ENCODE measurements at places on chromosomes 3 and 15.

DNA sequence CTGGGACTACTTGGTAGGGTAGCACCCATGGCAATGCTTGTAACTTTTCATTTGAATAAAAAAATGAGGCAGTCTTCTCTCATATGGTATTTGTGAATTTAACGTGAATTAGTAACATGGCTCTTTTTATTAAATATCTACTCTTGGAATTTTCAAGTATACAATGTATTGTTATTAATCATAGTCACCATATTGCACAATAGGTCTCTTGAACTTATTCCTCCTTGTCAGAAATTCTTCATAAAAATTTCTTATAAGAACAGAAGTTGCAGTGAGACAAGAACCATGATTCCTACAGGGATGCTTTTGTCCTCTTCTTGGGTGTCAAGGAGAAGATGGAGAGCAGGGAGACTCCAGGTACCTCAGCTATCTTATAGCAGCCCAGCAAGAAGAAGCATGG lies 203.8 kb upstream of the FEZF2 start:
- DNase-seq: no peak

- DNase-seq: no peak
Measured at GRCh38 chr15:67670647-67671305, 128.3 kb downstream of the MAP2K5 start.

DNA sequence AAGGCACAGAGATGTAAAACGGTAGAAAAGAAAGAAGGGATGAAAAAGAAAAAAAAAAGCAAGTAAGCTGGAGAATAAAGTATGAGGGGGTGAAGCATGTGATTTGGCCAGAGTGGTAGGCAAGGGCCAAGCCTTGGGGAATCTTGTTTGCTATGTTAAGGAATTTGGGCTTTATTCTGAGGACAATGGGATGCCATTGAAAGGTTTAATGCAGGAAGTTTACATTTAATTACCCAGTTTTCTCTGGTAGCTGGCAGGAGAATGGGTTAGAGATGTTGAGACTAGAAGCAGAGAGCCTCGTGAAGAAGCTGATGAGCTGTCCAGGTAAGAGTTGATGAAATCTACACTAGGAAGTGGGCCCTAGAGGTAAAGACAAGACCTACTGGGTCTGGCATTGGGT lies 455.9 kb downstream of the PDCD6IP start:
- DNase-seq: no peak

DNA sequence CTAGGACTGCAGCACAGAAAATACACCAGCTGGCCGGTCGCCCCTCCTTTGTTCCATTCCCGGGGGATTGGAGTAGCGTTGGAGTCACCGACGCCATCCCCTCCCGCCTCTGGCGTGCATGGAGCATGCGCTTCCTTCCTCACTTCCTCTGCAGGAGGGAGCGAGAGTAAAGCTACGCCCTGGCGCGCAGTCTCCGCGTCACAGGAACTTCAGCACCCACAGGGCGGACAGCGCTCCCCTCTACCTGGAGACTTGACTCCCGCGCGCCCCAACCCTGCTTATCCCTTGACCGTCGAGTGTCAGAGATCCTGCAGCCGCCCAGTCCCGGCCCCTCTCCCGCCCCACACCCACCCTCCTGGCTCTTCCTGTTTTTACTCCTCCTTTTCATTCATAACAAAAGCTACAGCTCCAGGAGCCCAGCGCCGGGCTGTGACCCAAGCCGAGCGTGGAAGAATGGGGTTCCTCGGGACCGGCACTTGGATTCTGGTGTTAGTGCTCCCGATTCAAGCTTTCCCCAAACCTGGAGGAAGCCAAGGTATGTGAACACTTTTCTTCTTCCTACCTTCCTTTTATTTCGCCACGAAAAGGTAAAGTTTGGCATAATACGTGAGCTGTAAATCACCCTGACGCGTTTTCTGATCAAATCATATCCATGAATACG lies at the start of gene SCG3:
Gene SCG3, plus strand, starts transcription at position 201 of the 661 bp plus-strand sequence. Its CDS starts 253 bp downstream, at position 454.
- DNase-seq: peak; percentile 65

DNA sequence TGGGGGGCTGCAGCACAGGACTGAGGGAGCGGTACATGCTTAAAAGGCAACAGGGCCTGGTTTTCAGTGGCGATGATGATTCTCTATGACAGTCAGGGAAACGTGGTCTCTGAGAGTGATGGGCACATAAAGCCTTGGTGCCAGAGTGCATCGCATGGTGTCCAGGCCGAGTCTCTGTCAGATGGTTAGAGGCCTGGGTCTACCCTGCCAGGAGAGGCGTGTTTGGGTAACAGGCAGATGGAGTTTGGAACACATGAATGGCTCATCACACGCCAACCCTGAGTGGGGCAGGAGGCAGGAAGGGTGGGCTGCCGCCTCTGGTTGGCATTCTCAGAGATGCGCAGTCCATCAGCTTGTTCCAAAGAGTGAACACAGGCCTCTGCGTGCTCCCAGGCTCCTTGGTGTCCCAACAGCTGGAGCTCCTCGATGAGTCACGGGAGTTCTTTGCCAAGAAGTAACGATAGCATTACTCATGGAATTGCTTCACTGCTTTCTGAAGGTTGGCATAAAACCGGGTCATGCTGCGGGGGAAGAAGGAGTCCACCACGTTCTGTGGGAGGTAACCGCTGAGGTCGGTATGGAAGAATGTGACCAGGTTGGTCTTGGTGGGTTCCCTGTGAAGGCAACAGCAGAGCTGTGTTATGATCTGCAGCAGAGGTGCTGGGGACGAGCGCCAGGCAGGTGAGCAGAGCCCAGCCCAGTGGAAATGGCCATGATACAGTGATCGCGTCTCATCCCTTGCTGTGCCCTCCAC lies 11.0 kb downstream of the STARD5 start:
- no peak for DNase-seq

DNA sequence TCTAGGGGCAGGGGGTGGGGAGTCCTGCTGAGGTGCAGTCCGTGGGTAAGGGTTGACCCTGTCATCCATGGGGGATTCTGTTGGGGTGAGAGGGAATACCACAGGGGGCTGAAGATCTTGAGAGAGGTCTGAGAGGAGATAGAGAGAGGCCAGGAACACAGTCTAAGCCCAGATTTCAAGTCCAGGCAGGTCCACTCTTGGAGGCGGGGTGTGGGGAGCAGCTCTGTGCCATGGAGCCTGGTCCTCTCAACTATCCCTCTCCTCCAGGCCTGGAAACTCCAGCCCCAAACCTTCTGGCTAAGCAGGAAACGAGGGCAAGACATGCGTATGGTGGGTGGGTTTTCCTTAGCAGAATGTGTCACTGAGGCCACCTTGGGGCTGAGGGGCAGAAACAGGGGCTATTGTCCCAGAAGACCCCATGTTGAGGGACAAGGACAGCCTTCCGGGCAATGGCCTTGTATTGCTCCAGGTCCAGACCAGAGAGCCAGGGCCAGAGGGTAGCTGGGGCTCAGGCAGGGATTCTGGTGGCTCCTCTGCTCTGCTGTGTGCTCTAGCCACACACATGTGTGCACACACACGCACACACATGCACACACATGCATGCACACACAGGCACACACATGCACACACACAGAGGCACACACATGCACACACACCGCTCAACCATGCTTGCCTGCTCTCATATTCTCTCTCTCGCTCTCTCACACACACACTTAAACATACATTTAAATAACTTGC lies 48.6 kb upstream of the MAGEF1 start:
- no peak for DNase-seq

- DNase-seq: no peak
Measured at GRCh38 chr3:99366663-99367429, 271.5 kb upstream of the COL8A1 start.

GRCh38 chr3:71372241-71372768 lies 211.2 kb downstream of the FOXP1 start:
- DNase-seq: no peak

DNA sequence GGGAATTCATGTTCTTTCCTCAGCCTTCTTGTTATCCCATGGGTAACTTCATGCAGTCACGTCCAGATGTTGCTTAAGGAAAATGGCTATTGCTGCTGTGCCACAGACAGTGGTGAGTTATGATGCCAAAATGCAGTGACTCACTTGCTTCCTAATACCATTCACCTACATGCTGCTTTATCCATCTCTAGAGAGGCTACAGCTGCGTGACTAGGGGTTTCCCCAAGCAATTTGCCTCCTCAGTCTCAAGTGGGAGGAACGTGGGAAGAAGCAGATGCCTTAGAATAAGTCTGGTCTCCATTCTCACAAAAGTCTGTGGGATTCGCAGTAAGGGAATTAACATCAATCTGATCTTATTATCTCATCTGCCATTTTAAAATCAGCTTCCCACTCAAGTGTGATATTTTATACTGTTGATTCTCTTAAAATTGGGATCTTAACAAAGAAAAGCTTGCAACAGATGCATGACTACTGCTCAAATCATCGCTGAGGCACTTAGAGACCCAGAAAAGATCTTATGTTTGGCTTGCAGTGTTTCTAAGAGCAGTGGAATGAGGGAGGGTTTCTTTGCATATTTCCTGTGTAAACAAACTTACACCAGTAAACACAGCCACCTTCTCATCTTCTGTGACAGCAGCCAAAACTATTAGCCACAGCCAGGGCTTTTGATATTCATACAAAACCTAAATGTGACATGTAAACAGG lies 62.0 kb upstream of the ACP3 start:
- DNase-seq: peak; percentile 60

- DNase-seq: no peak
Measured at GRCh38 chr3:25555695-25556437, 108.8 kb downstream of the TOP2B start.

DNA sequence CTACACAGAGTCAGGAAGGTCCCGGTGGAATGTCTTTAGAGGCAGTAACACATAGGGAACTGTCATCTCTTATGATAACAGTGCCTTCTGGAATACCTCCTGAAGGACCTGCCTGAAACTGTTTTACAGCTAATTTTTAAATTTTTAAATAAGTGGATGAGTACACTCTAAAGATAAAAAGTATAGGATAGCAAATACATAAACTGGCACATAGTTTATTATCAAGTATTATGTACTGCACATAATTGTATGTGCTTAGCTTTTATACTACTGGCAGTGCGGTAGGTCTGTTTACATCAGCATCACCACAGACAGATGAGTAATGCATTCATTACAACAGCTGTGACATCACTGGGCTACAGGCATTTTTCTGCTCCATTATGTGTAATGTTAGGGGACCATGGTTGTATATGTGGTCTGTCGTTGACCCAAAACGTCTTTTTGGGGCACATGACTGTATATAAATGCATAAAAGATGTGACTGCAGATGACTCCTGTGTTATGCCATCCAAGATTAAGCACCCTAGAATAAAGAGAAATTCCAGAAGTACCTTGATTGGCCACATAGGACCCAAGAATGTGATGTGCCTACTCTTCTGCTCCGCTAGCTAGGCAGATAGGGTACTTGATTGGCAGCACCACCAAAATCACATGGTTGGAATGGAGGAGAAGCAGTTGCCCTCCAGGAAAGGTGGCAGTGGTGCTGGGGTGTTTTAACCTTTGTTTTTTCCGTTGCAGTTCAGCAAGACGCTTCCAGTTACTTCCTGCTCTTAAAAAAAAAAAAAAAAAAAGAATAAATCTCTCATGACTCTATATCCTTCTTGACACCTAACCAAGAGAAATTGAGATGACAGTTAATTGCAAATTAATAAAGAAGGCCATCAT lies 3.3 kb downstream of the VPS8 start:
- no peak for DNase-seq

- DNase-seq: no peak
Measured at GRCh38 chr3:100245136-100245535, 15.7 kb upstream of the TBC1D23 start.

GRCh38 chr3:150722267-150722666 lies 18.5 kb upstream of the ERICH6 start:
- no peak for DNase-seq

DNA sequence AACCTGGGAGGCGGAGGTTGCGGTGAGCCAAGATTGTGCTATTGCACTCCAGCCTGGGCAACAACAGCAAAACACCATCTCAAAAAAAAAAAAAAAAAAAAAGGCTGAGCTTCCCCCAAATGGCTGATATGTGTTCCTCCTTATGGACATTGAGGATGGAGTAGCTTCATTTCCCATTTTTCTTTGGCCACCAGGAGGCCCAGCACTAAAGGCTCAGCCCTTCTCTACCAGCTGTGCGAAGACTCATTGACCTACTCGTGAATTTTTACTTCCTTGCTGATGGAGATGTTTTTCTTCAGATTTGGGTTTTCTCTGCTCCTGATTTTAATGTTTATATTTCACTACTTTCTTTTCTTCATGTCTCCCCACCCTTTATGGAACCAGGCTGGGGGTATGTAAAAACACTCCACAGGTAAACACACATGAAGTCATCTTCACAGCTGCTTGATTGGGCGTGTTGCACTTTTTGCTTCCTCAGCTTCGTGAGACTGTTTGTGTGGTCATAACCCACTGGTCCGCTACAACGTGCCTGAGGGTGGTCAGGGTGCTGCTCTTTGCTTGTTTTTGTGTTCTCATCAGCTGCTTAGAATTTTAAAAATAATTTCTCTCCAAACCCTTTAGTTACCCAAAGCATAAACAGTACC lies 13.5 kb downstream of the SEMA4B start:
- no peak for DNase-seq

- no peak for DNase-seq
Measured at GRCh38 chr3:152322756-152323155, 54.0 kb downstream of the MBNL1 start.

DNA sequence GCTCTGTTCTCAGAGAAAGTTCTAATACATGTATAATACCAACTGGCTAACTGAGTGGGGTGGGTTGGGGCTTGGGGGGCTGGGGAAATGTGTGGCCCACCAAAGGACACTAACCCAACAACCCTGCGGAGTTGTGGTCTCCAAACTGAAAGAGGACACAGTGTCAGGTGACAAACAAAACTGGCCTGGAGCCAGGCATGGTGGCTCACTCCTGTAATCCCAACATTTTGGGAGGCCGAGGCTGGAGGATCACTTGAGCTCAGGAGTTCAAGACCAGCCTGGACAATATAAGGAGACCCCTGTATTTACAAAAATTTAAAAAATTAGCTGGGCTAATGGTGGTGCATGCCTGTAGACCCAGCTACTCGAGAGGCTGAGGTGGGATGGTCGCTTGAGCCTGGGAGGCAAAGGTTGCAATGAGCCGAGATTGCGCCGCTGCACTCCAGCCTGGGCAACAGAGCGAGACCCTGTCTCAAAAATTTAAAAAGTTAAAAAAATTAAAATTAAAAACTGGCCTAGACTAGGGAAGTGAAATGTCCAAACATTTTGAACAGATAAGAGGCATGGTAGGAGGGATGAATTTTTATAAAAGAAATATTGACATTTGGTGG lies 31.7 kb upstream of the SRP14 start:
- DNase-seq: no peak

GRCh38 chr3:128407247-128407646 lies 59.4 kb downstream of the DNAJB8 start:
- DNase-seq: no peak

GRCh38 chr3:120090422-120090821 lies 3.8 kb downstream of the GSK3B start:
- no peak for DNase-seq

GRCh38 chr3:21356402-21356801 lies 394.6 kb downstream of the ZNF385D start:
- DNase-seq: no peak

- no peak for DNase-seq
Measured at GRCh38 chr3:99875581-99875928, 57.9 kb downstream of the CMSS1 start.

- peak; percentile 38 for DNase-seq
Measured at GRCh38 chr15:80778964-80779657, at the start of gene CEMIP. TSS of gene CEMIP (plus strand) at chr15:80779370. CDS start at chr15:80873880, 94,510 bp downstream.

GRCh38 chr15:91128016-91128415 lies 28.0 kb downstream of the SV2B start:
- DNase-seq: no peak

All from NCI-H524 treated with DMSO at 0.1 percent for 48 hours (cell line).